ENCODE measurements at places on chromosomes 11 and 22.

GRCh38 chr11:116640641-116641402 lies 132.0 kb downstream of the BUD13 start:
- no peak for DNase-seq

GRCh38 chr11:35006389-35007128 lies 90.1 kb downstream of the PDHX start:
- DNase-seq: no peak

DNA sequence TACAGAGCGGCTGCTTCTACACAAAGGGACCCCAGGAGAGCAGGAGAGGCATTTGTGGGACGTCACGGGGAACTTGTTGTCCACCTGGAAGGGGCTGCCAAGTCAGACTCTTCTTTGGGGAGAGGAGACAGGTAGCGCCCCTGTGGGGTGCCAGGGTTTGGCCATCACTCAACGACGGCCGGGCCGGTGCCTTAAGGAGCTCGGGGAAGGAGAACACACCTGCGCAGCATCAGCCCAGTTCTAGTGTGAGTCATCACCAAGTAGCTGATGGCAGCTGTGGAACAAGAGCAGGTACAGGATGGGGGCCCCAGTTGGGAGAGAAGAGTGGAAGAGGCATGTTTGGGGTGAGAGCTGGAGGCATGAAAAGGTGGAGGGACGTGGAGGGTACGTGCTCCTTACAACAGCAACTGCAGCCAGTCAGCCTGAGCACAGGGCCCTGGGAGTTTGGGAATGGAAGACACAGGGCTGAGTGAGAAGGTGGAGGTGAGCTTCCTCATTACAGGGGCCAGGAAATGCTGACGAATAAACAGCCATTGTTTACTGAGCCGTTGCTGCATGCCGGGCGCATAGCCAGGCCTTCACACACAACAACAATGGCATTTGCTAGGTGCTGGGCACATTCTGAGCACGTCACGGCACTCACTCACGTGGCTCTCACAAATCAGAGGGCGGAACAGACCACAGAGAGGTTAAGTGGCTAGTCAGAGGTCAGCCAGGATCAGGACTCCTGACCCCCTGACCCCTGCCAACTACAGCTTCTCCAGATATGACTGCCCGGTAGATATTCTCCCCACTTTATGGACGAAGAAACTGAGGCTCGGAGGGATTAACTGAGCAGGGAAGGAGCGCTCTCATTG lies 29.1 kb upstream of the TP53I11 start:
- DNase-seq: no peak

GRCh38 chr11:125569915-125570621 lies 791 bp downstream of the EI24 start:
- DNase-seq: no peak

DNA sequence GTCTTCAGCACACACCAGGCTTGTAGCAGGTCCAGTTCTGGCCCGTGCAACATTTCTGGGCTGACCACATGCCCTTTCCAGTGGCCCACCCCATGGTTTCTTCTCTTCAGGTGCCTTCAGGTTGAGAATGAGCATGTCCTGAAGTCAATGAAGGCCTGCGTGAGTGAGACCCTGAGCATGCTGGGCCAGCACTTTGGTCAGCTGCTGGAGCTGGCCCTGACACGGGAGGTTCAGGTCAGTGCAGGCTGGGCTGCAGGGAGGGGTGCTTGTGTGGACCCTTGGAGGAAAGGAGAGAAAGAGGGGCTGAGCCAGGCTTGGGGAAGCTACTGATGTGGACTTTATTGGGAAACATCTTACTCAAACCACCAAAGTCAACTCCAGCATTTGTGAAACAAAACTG lies 63.5 kb downstream of the INSC start:
- no peak for DNase-seq

- DNase-seq: no peak
Observed at GRCh38 chr11:122757201-122757600, 81.1 kb upstream of the CRTAM start.

DNA sequence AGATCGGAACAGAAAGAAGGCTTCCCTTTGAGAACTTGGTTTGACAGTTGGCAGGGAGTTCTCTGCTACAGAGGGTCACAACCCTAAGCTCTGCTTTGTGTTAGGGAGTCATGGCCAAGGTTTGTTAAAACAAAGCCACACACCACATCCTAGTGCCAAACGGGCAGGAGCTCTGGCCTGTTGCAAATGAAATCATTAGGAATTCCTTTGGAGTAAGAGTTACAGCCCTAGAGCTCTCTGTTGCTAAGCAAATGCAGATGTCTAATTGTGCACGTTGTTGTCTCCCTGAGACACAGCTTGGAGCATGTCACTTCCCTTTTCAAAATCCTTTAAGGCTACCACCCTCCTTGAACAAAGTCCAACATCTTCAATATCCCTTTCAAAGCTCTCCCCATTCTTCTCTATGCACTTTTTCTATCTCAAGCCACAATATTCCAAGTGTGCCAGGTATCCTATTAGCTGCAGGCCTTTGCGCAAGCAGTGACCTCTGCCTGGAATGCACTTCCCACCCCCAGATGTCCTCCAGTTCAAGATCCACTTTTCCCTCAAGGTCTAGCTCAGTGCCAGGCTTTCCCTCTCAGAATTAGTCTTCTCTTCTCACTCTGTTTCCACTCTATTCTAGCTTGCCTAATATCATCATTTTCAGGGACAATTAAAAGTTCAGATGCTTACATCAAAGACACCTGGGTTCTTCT lies 253.7 kb upstream of the POU2AF2 start:
- DNase-seq: no peak

- DNase-seq: no peak
Observed at GRCh38 chr11:110955776-110956175, 243.5 kb upstream of the ARHGAP20 start.

GRCh38 chr11:59182457-59183151 lies 10.7 kb downstream of the DTX4 start:
- no peak for DNase-seq

DNA sequence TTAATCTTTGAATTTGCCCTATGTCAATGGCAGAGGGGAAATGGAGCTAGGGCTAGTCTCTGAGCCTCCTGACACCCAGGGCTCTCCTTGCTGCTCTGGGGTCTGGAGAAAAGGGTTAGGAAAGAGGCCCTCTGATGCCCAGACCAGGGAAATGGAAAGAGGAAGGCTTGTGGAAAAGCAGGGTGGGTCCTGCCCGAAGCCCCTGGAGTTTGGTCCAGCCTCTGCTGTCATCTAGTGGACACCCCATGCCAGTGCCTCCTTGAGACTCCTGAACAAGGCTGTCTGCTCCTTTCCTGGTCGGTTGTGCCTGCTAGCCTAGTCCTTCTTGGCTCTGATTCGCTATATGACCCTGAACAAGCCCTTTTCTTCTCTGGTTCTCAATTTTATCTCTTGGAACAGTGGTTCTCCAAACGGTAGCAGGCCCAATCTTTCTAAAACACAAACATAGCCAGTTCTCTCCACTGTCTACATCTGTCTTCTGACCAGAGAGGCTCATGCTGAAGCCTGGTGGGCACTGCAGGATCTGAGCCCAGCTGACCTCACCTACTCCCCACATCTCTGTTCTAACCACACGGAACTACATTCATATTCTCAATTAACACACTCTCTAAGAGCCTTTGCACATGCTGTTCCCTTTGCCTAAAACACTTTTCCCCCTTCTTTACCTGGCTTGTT lies 8.8 kb upstream of the PLA2G3 start:
- DNase-seq: no peak

DNA sequence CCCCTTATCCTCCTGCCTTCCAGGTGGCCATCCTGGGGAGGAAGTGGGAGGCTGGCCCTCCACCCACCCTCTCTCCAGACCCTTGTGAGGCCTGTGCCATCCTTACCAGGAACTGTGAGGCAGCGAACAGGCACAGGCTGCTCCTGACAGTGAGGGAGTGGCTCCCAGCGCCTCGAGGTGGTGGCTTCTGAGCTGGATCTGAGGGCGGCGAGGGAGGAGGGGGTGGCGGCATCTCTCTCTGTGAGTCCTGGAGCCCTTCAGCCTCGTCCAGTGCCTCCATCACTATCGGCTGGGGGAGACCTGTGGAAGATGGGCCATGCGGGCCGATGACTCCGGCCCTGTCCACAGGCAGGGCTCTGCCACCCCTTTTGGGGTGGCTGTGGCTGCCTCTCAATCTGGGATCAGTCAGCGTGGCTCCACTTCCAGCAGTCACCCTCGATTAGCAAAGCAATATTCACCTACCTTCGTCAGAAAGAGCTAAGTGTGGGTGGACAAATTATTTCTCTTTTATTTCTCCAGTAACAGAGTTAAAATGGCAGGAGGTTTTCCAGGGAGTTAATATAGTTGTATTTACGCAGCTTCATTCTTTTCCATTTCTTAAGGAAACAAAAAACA lies 18.0 kb upstream of the IGSF22 start:
- no peak for DNase-seq

Data from stimulated activated CD8-positive, alpha-beta memory T cell treated with anti-CD3 and anti-CD28 coated beads, Interleukin-4, amount 100 ng/mL, for 4 hours (primary cell).